ENCODE measurements at places on chromosomes 16 and 17. TPM values are rescaled to one million over a fixed set of nuclear protein-coding genes. Genes with fewer than 3 reads are reported as not detected.

The PPP1R1B gene
- total RNA-seq: 20.7 TPM

The KIF18B gene
- 0.25 TPM for total RNA-seq

The PAQR4 gene
- 14.8 TPM for total RNA-seq

The ST3GAL2 gene
- 26.6 TPM for total RNA-seq

The CA4 gene
- 2.5 TPM for total RNA-seq

The SMG1 gene
- total RNA-seq: 117 TPM

The ZG16B gene
- 0.25 TPM for total RNA-seq

The MFSD6L gene
- not detected for total RNA-seq

The NPIPA3 gene
- total RNA-seq: 0.25 TPM

The ADPRM gene
- 19.7 TPM for total RNA-seq

The CORO1A gene
- total RNA-seq: 19.2 TPM

The ACAP1 gene
- total RNA-seq: 0.25 TPM

The NDRG4 gene
- total RNA-seq: 221 TPM

The P3H4 gene
- total RNA-seq: 8.1 TPM

The APOH gene
- not detected for total RNA-seq

The GOSR1 gene
- total RNA-seq: 21.4 TPM

The P2RX5 gene
- 7.9 TPM for total RNA-seq

The BAHCC1 gene
- total RNA-seq: 16.7 TPM

The GAS2L2 gene
- total RNA-seq: 0.25 TPM

The ITGAX gene
- total RNA-seq: 0.98 TPM

The FNDC8 gene
- total RNA-seq: not detected

The COPRS gene
- total RNA-seq: 28.0 TPM

The SLC39A11 gene
- total RNA-seq: 4.9 TPM

The CPNE7 gene
- total RNA-seq: 13.0 TPM

The KRTAP3-2 gene
- total RNA-seq: not detected

The RNF222 gene
- total RNA-seq: not detected

The PRAC1 gene
- total RNA-seq: not detected

The CHST6 gene
- total RNA-seq: 0.74 TPM

The IFT20 gene
- 21.9 TPM for total RNA-seq

The COQ7 gene
- 32.2 TPM for total RNA-seq

The CHST4 gene
- under 0.01 TPM for total RNA-seq

The MRC2 gene
- total RNA-seq: 21.1 TPM

The SPNS3 gene
- under 0.01 TPM for total RNA-seq

The PRSS22 gene
- not detected for total RNA-seq

The KIF19 gene
- total RNA-seq: under 0.01 TPM

The OR4D1 gene
- total RNA-seq: under 0.01 TPM

Data from temporal lobe (tissue), 4 donors.